ENCODE measurements at places on chromosomes 5 and 9. TPM values are rescaled to one million over a fixed set of nuclear protein-coding genes. Genes with fewer than 3 reads are reported as not detected.

NRG2 gene
- 0.96 TPM for total RNA-seq

CARD9 gene
- total RNA-seq = 0.65 TPM

SRD5A1 gene
- total RNA-seq = 6.9 TPM

C5 gene
- total RNA-seq = 0.86 TPM

C1QTNF3 gene
- total RNA-seq = 2.1 TPM

MEIKIN gene
- total RNA-seq = not detected

SAPCD2 gene
- 14.7 TPM for total RNA-seq

SH3RF2 gene
- 0.67 TPM for total RNA-seq

PCDHAC1 gene
- total RNA-seq = 0.10 TPM

ANKRD34B gene
- not detected for total RNA-seq

RLN2 gene
- not detected for total RNA-seq

DPH7 gene
- total RNA-seq = 29.7 TPM

PFN3 gene
- total RNA-seq = not detected

OCLN gene
- 7.7 TPM for total RNA-seq

ADAMTSL1 gene
- 63.9 TPM for total RNA-seq

MACIR gene
- total RNA-seq = 11.2 TPM

FAM169A gene
- under 0.01 TPM for total RNA-seq

TAF11L5 gene
- total RNA-seq = not detected

SLC6A7 gene
- not detected for total RNA-seq

TNFSF15 gene
- total RNA-seq = 19.3 TPM

SOX30 gene
- total RNA-seq = not detected

IL4 gene
- not detected for total RNA-seq

SLC45A2 gene
- total RNA-seq = 0.10 TPM

TRPM3 gene
- 0.48 TPM for total RNA-seq

NR6A1 gene
- total RNA-seq = 1.1 TPM

OR1J2 gene
- 0.19 TPM for total RNA-seq

TAL2 gene
- total RNA-seq = not detected

RFX3 gene
- 2.9 TPM for total RNA-seq

APBB3 gene
- total RNA-seq = 7.3 TPM

GDNF gene
- total RNA-seq = not detected

SCGB3A2 gene
- not detected for total RNA-seq

AIF1L gene
- total RNA-seq = 16.0 TPM

RNF183 gene
- total RNA-seq = not detected

CCDC152 gene
- total RNA-seq = 0.33 TPM

BSPRY gene
- not detected for total RNA-seq

PCDHA13 gene
- not detected for total RNA-seq

OXCT1 gene
- total RNA-seq = 26.1 TPM

HSPB3 gene
- total RNA-seq = not detected

ITGA1 gene
- 22.7 TPM for total RNA-seq

ANKRD31 gene
- 0.10 TPM for total RNA-seq

PCDHB4 gene
- 0.33 TPM for total RNA-seq

TTLL11 gene
- total RNA-seq = 5.9 TPM
